ENCODE measurements at places on chromosomes 11 and 22. TPM values are rescaled to one million over a fixed set of nuclear protein-coding genes. Genes with fewer than 3 reads are reported as not detected.

The OPCML gene
- 26.9 TPM for total RNA-seq

The ANO9 gene
- total RNA-seq = not detected

The C1QTNF4 gene
- 14.7 TPM for total RNA-seq

The UVRAG gene
- 35.9 TPM for total RNA-seq

The C11orf97 gene
- not detected for total RNA-seq

The MS4A4E gene
- total RNA-seq = not detected

The CELSR1 gene
- total RNA-seq = 2.0 TPM

The TST gene
- 4.9 TPM for total RNA-seq

The GAL gene
- not detected for total RNA-seq

The PAMR1 gene
- total RNA-seq = 2.0 TPM

The SAA4 gene
- total RNA-seq = not detected

The SLC15A3 gene
- total RNA-seq = 3.3 TPM

The ACP2 gene
- total RNA-seq = 21.2 TPM

The TLCD5 gene
- total RNA-seq = 16.3 TPM

The CCDC188 gene
- 0.82 TPM for total RNA-seq

The C11orf98 gene
- 25.3 TPM for total RNA-seq

The DDIAS gene
- total RNA-seq = 1.6 TPM

The SLC17A6 gene
- 11.8 TPM for total RNA-seq

The FGF19 gene
- not detected for total RNA-seq

The ACTN3 gene
- total RNA-seq = not detected

The HEPN1 gene
- not detected for total RNA-seq

The RNF121 gene
- total RNA-seq = 17.9 TPM

The UBQLN3 gene
- total RNA-seq = under 0.01 TPM

The CHADL gene
- total RNA-seq = 1.6 TPM

The OR2D2 gene
- 0.41 TPM for total RNA-seq

The CHST1 gene
- 10.6 TPM for total RNA-seq

The JRKL gene
- total RNA-seq = 13.5 TPM

The KDELR3 gene
- 1.2 TPM for total RNA-seq

The HTATIP2 gene
- total RNA-seq = 2.9 TPM

The P2RX6 gene
- total RNA-seq = 0.41 TPM

The CAT gene
- total RNA-seq = 55.0 TPM

The MYOD1 gene
- total RNA-seq = not detected

The CSF2RB gene
- total RNA-seq = 0.41 TPM

The OR5B21 gene
- not detected for total RNA-seq

The OR8U1 gene
- not detected for total RNA-seq

The FAM76B gene
- 54.6 TPM for total RNA-seq

The ISX gene
- total RNA-seq = not detected

The WNT7B gene
- total RNA-seq = 1.2 TPM

The TEAD1 gene
- total RNA-seq = 12.2 TPM

The EMSY gene
- total RNA-seq = 28.9 TPM

The SYCE3 gene
- total RNA-seq = not detected

The SMIM35 gene
- total RNA-seq = not detected

The APLNR gene
- total RNA-seq = 5.3 TPM

The KCNE3 gene
- total RNA-seq = 1.2 TPM

The RTN4RL2 gene
- 0.41 TPM for total RNA-seq

The POTEH gene
- not detected for total RNA-seq

The LGALS1 gene
- 101 TPM for total RNA-seq

The FDXACB1 gene
- total RNA-seq = 10.2 TPM

The ABTB2 gene
- total RNA-seq = 2.4 TPM

The NPAS4 gene
- total RNA-seq = under 0.01 TPM

The SLC5A1 gene
- total RNA-seq = not detected

The C11orf42 gene
- total RNA-seq = not detected

The OR51F2 gene
- not detected for total RNA-seq
